Transverse colon (tissue), 4 donors: ENCODE measurements at places on chromosomes 3 and 15. TPM values are rescaled to one million over a fixed set of nuclear protein-coding genes. Genes with fewer than 3 reads are reported as not detected.
A peak's percentile ranks its signal among the peaks of the same experiment; 100 is the strongest.

NMB gene
- not detected for total RNA-seq

ABHD17C gene
- 81.1 TPM for total RNA-seq

TMCO5A gene
- not detected for total RNA-seq

KY gene
- not detected for total RNA-seq

LYZL4 gene
- total RNA-seq, result not detected

PPIP5K1 gene
- 74.2 TPM for total RNA-seq

- H3K4me3 ChIP-seq, result peak overlapping the region; percentile 61
- no peaks in the 10 kb centered on the region for H3K27me3 ChIP-seq
- peaks cover 36% of the 10 kb centered on the region for H3K4me1 ChIP-seq
- H3K27ac ChIP-seq, result peak overlapping the region; percentile 89
- peak; percentile 64 for DNase-seq
These were observed 593 bp downstream of the CIAO2A start for GRCh38 chr15:64092864-64093626.

- no peaks in the 10 kb centered on the region for H3K4me1 ChIP-seq
- H3K27me3 ChIP-seq, result no peaks in the 10 kb centered on the region
- peak overlapping the region; percentile 77 for H3K27ac ChIP-seq
- DNase-seq, result peak; percentile 53
These were observed 12.5 kb downstream of the P2RY14 start for GRCh38 chr3:151265866-151266265.

DNA sequence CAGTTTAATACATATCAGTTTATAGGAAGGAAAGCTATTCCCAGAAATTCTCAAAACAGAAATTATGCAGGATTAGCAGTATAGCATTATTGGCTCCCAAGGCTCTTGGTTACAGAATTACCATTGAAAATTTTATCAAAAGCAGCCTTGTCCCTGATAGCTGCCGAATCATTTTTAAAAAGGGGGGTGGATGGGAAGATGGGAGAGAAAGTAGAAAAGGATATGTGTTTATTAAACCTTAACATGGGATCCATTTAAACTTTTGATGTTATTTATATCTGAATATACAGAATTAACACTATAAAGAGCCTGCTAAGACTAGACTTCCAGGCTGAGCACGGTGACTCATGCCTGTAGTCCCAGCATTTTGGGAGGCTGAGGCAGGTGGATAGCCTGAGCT, 10.8 kb downstream of the RCN2 start:
- H3K27ac ChIP-seq, result no peak overlapping the region
- H3K4me1 ChIP-seq, result no peaks in the 10 kb centered on the region
- peaks cover 11% of the 10 kb centered on the region for H3K36me3 ChIP-seq
- no peak overlapping the region for H3K4me3 ChIP-seq

GRCh38 chr3:53122933-53123305, 7.3 kb downstream of the RFT1 start:
- H3K27me3 ChIP-seq, result no peaks in the 10 kb centered on the region
- no peak overlapping the region for H3K27ac ChIP-seq
- DNase-seq, result no peak
- no peak overlapping the region for H3K4me3 ChIP-seq
- H3K4me1 ChIP-seq, result no peaks in the 10 kb centered on the region

DNA sequence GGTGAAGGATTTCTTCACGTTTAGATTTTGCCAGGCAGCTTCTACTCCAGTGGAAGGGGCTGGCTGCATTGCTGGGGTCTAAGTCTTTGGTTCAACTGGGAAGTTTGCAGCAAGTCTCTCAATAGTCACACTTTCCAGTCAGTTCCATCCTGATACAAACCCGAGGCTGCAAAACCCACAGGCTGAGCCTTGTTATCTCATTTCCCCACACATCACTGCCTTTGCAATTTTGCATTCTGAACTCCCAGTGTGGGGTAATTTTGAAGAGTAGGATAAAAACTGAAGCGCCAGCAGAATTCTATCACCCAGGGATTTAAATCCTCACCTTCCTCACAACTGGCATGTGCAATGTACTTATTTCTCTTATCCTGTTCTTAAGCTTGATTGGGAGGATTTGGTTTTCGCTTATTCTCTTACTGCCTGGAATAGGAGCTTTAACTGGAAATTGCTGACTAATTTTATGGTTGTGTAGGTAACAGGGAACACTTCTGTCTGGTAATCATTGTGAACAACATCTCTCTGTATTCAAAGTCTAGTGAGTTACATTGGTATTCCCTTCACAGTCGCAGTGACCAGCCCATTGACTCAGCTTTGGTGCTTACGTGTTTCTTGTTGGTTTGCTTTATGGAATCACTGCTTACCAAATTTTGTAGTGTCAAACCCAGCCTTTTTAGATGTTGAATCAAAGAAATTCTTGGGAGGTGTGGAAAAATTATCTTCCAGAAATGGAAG, 142.0 kb upstream of the TOPAZ1 start:
- DNase-seq, result no peak
- peaks cover 17% of the 10 kb centered on the region for H3K27me3 ChIP-seq
- H3K4me3 ChIP-seq, result no peak overlapping the region
- no peaks in the 10 kb centered on the region for H3K4me1 ChIP-seq
- no peaks in the 10 kb centered on the region for H3K36me3 ChIP-seq

GRCh38 chr3:114649331-114649730, 355.5 kb downstream of the TIGIT start:
- no peaks in the 10 kb centered on the region for H3K27me3 ChIP-seq
- H3K4me3 ChIP-seq, result no peak overlapping the region
- no peak overlapping the region for H3K27ac ChIP-seq
- H3K36me3 ChIP-seq, result no peaks in the 10 kb centered on the region
- DNase-seq, result no peak
